CD8-positive, alpha-beta memory T cell (primary cell): ENCODE measurements at places on chromosomes 13 and 19. TPM values are rescaled to one million over a fixed set of nuclear protein-coding genes. Genes with fewer than 3 reads are reported as not detected.

Gene HSH2D
- total RNA-seq: 8.6 TPM

Gene SULT2A1
- total RNA-seq: not detected

Gene ACER1
- not detected for total RNA-seq

DNA sequence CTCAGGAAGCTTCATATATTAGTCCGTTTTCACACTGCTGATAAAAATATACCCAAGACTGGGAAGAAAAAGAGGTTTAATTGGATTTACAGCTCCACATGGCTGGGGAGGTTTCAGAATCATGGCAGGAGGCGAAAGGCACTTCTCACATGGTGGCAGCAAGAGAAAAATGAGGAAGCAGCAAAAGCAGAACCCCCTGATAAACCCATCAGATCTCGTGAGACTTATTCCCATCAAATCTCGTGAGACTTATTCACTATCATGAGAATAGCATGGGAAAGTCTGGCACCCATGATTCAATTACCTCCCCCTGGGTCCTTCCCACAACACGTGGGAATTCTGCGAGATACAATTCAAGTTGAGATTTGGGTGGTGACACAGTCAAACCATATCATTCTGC, 23.1 kb downstream of the FLT3 start:
- DNase-seq: no peak

DNA sequence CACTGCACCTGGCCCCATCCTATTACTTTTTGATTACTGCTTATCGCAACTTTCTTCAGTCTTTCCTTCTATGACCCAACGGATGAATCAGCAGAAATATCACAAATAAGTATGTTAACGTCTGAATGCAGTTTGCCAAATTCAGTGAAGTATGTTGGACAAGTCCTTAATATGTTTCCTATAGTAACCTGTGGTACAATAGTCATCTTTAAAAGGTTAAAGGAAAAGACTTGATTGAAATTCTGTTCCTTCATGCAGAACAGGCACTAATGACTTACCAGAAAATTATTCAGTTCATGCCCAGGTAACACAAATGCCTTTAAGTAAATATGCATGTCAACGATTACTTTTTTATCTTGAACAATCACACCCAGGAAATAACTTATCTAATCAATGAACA, 242.6 kb downstream of the KCTD12 start:
- H3K4me1 ChIP-seq: no peaks in the 10 kb centered on the region
- no peak overlapping the region for H3K27ac ChIP-seq
- no peak overlapping the region for H3K4me3 ChIP-seq
- DNase-seq: no peak
- H3K36me3 ChIP-seq: no peaks in the 10 kb centered on the region

DNA sequence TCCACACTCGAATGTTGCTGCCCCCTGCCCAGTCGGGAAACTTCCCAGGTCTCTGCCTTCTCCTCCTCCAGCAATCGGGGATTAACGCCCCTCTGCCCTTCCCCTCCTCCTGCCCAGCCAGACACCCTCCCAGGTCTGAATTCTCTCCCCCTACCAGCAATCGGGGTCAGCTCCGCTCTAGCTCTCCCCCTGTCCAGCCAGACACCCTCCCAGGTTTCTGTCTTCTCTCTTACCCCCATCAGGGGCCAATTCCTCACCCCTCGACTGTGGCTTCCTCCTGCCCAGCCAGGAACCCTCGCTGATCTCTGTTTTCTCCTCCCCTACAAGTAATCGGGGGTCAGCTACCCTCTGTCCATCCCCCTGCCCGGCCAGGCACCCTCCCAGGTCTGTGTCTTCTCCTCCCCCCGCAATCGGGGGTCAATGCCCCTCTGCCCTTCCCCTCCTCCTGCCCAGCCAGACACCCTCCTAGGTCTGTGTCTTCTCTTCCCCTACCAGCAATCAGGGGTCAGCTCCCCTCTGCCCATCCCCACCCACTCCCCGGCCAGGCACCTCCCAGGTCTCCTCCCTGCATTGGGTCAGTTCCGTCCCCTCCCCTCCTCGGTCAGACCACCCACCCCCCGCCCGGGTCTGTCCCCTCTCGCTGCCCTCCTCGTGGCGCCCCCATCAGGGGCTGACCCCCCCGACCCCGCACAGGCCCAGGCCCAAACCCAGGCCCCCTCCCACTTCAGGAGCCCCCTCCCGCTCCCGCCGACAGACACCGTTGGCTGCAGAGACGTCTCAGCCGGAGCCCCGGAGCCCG, 668 bp downstream of the ZFR2 start:
- H3K27me3 ChIP-seq: peaks cover 17% of the 10 kb centered on the region
- no peak overlapping the region for H3K27ac ChIP-seq
- H3K4me1 ChIP-seq: no peaks in the 10 kb centered on the region
- H3K36me3 ChIP-seq: no peaks in the 10 kb centered on the region
- no peak for DNase-seq

GRCh38 chr13:88526186-88526852, 855.1 kb downstream of the SLITRK5 start:
- no peak overlapping the region for H3K4me3 ChIP-seq
- H3K27ac ChIP-seq: no peak overlapping the region
- H3K4me1 ChIP-seq: no peaks in the 10 kb centered on the region
- H3K27me3 ChIP-seq: no peaks in the 10 kb centered on the region
- no peaks in the 10 kb centered on the region for H3K36me3 ChIP-seq

GRCh38 chr13:51731759-51732158, 72.2 kb downstream of the DHRS12 start:
- H3K4me3 ChIP-seq: no peak overlapping the region
- H3K36me3 ChIP-seq: peaks cover 5% of the 10 kb centered on the region
- H3K27ac ChIP-seq: no peak overlapping the region
- DNase-seq: no peak
- no peaks in the 10 kb centered on the region for H3K4me1 ChIP-seq

- no peaks in the 10 kb centered on the region for H3K27me3 ChIP-seq
- H3K4me1 ChIP-seq: no peaks in the 10 kb centered on the region
- no peaks in the 10 kb centered on the region for H3K36me3 ChIP-seq
- H3K4me3 ChIP-seq: no peak overlapping the region
Observed at GRCh38 chr13:82747291-82747690, 1135.0 kb downstream of the SLITRK1 start.

DNA sequence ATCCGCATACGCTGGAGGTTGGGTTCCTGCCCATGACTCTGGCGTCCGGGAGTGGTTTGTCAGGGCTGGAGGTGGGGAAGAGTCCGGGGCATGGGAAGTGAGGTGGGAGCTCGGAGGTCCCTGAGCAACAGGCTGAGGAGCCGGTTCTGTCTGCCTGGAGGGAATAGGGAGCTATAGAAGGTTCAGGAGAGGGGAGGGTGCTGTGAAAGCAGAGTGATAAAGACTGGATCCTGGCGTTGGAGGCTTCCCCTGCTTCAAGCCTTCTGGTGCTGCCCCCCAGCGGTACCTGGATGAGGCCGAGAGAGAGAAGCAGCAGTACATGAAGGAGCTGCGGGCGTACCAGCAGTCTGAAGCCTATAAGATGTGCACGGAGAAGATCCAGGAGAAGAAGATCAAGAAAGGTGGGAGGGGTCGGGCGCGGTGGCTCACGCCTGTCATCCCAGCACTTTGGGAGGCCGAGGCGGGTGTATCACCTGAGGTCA, 2.6 kb downstream of the HMG20B start:
- no peak for DNase-seq
- H3K36me3 ChIP-seq: no peaks in the 10 kb centered on the region
- peaks cover 15% of the 10 kb centered on the region for H3K4me1 ChIP-seq

DNA sequence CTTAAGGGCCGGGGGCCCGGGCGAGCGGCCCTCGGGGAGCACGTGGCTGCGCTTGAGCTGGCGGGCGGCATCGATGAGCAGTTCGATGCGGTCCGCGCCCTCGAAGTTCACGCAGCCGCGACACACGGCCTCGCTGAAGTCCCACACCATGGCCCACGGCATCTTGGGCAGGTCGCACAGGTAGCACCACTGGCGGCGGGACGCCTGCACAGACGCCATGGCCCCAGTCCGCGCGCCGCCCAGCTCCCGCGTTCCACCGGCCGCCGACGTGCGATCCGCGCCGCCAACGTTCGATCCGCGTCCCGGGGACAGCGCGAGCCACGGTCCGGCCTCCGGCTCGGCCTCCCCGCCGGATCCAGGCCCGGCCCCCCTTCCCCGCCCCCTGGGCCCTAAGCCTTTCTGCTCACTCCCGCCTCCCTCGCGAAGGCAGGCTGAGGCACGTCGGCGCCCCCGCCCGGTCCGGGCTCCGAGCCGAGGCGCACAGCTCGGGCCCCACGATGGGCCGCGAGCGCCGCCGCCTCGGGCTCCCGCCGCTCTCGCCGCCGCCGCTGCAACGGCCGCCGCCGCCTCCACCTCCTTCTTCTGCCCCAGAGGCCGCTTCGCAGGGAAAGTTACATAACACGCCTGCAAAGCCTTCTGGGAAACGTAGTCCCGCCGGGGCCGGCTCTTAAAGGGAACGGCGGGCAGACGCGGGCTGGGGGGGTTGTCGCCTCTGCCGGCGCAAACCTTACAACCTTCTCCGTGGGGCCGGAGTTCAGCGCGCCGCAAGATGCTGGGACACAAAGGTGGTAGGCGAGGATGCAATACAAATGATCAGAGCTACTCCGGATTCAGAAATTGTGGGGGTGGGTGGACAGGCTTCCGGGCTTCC, at the start of gene IRF2BP1:
IRF2BP1 (minus strand) TSS at position 586 of the 871 bp plus-strand sequence; CDS start at position 219, 367 bp downstream.
- peak; percentile 94 for DNase-seq
- H3K27ac ChIP-seq: peak within 1 kb of the TSS; percentile 83
- H3K4me1 ChIP-seq: peaks cover 34% of the 10 kb centered on the region
- H3K27me3 ChIP-seq: no peaks in the 10 kb centered on the region
- peak within 1 kb of the TSS; percentile 92 for H3K4me3 ChIP-seq

GRCh38 chr13:35965226-35965927, 165.8 kb downstream of the DCLK1 start:
- no peaks in the 10 kb centered on the region for H3K36me3 ChIP-seq
- H3K27me3 ChIP-seq: no peaks in the 10 kb centered on the region
- H3K4me1 ChIP-seq: no peaks in the 10 kb centered on the region
- no peak overlapping the region for H3K4me3 ChIP-seq
- no peak for DNase-seq

GRCh38 chr13:51000571-51001260, 91.1 kb downstream of the RNASEH2B start:
- no peak for DNase-seq
- H3K4me1 ChIP-seq: no peaks in the 10 kb centered on the region
- no peaks in the 10 kb centered on the region for H3K36me3 ChIP-seq
- no peak overlapping the region for H3K4me3 ChIP-seq
